ENCODE measurements at places on chromosomes 12 and 14.

GRCh38 chr12:100061814-100062213 is 77.1 kb upstream of the ANKS1B start:
- peaks cover 36% of the 10 kb centered on the region for H3K36me3 ChIP-seq
- H3K27ac ChIP-seq = no peak overlapping the region

GRCh38 chr12:57188090-57188425 is 28.5 kb upstream of the NXPH4 start:
- no peaks in the 10 kb centered on the region for H3K27me3 ChIP-seq
- H3K4me1 ChIP-seq = peaks cover 2% of the 10 kb centered on the region
- H3K36me3 ChIP-seq = peaks cover 2% of the 10 kb centered on the region
- H3K4me3 ChIP-seq = no peak overlapping the region
- H3K27ac ChIP-seq = no peak overlapping the region

GRCh38 chr14:91885113-91885712 is 17.9 kb upstream of the TC2N start:
- H3K4me3 ChIP-seq = no peak overlapping the region
- H3K27ac ChIP-seq = no peak overlapping the region
- H3K4me1 ChIP-seq = peaks cover 29% of the 10 kb centered on the region
- DNase-seq = no peak
- no peaks in the 10 kb centered on the region for H3K36me3 ChIP-seq
- H3K27me3 ChIP-seq = no peaks in the 10 kb centered on the region

DNA sequence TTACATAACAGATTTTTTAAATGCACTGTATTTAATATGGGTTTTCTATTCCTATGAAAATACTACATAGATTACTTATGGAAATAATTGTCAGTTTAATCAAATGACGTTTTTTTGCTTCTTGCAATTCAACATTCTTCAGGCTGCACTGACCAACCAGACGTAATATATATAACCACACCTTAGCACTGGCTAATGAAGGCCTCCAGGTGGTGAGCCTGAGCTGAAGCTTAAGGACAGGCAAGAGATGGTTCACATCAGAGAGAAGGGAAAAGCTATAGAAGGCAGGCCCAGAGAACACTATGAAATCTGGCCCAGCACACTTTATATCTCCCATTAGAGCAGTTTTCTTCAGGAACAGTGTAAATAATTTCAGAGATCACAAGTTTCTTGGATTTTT is 2.8 kb upstream of the MDGA2 start:
- no peak overlapping the region for H3K27ac ChIP-seq
- H3K4me3 ChIP-seq = no peak overlapping the region
- H3K36me3 ChIP-seq = no peaks in the 10 kb centered on the region
- no peaks in the 10 kb centered on the region for H3K4me1 ChIP-seq

- peak overlapping the region; percentile 72 for H3K4me3 ChIP-seq
- peak overlapping the region; percentile 88 for H3K27ac ChIP-seq
- no peaks in the 10 kb centered on the region for H3K27me3 ChIP-seq
- H3K36me3 ChIP-seq = peaks cover 28% of the 10 kb centered on the region
- H3K4me1 ChIP-seq = peaks cover 13% of the 10 kb centered on the region
- peak; percentile 72 for DNase-seq
Measured at GRCh38 chr14:52706286-52706685, 714 bp upstream of the PSMC6 start.

- peaks cover 10% of the 10 kb centered on the region for H3K4me1 ChIP-seq
- H3K27me3 ChIP-seq = peaks cover 26% of the 10 kb centered on the region
- no peak overlapping the region for H3K4me3 ChIP-seq
- H3K36me3 ChIP-seq = no peaks in the 10 kb centered on the region
- no peak overlapping the region for H3K27ac ChIP-seq
Measured at GRCh38 chr12:132206046-132206434, 61.8 kb downstream of the NOC4L start.

DNA sequence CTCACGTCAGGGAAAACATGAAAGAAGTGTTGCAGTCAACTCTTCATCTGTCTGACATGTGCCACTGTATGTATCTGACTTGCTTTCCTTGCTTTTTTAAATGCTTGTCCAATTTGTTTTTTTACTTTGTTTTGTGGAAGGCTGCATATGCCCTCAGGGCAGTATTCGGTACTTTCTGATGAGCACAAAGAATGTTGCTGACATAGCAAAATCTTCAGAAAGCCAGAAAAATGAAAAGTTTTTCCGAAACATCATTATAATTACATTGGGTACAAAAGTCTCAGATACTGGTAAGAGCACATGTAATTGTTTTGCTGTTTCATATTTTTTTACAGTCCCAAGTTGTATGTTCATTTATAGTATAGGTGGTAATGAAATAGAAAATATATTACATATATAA is 144.3 kb downstream of the NTS start:
- H3K4me3 ChIP-seq = no peak overlapping the region
- no peaks in the 10 kb centered on the region for H3K27me3 ChIP-seq
- H3K27ac ChIP-seq = no peak overlapping the region
- no peaks in the 10 kb centered on the region for H3K36me3 ChIP-seq
- no peaks in the 10 kb centered on the region for H3K4me1 ChIP-seq
- DNase-seq = no peak

GRCh38 chr14:65703521-65703920 is 291.0 kb downstream of the FUT8 start:
- no peaks in the 10 kb centered on the region for H3K36me3 ChIP-seq
- H3K4me3 ChIP-seq = no peak overlapping the region
- DNase-seq = no peak
- no peaks in the 10 kb centered on the region for H3K4me1 ChIP-seq

- H3K36me3 ChIP-seq = no peaks in the 10 kb centered on the region
- no peaks in the 10 kb centered on the region for H3K4me1 ChIP-seq
- no peak overlapping the region for H3K4me3 ChIP-seq
- no peak overlapping the region for H3K27ac ChIP-seq
Measured at GRCh38 chr14:88272390-88273269, 50.4 kb downstream of the KCNK10 start.

DNA sequence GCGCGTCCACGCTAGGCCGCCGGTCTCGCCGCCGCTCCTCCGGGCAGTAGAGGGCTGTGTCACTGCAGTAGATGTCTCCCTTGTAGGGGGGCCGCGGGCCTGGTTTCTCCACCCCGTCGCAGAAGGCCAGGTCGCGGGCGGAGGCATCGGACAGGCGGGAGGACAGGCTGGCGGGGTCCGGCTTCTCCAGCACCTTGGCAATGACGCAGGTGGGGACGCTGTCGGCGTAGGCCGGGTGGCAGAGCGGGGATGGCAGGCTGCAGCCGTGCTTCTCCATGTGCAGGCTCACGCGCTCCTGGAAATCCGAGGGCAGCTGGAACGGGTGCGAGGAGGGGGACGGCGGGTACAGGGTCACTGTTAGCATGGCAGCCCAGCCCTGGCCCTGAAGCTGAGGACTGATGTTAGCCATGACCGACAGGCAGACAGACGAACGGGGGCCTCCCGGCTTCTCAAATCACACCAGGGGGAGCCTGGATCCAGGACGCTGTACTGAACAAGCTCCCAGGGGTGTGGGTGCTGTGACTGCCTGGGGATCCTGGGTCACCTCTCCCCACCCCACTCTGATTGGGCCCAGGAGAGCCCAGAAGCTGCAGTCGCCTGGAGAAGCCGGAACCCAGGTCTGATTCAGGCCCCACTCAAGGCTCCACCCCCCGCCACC is 48.1 kb downstream of the BEGAIN start:
- no peak overlapping the region for H3K4me3 ChIP-seq
- peaks cover 4% of the 10 kb centered on the region for H3K4me1 ChIP-seq
- H3K27ac ChIP-seq = no peak overlapping the region
- H3K36me3 ChIP-seq = no peaks in the 10 kb centered on the region

DNA sequence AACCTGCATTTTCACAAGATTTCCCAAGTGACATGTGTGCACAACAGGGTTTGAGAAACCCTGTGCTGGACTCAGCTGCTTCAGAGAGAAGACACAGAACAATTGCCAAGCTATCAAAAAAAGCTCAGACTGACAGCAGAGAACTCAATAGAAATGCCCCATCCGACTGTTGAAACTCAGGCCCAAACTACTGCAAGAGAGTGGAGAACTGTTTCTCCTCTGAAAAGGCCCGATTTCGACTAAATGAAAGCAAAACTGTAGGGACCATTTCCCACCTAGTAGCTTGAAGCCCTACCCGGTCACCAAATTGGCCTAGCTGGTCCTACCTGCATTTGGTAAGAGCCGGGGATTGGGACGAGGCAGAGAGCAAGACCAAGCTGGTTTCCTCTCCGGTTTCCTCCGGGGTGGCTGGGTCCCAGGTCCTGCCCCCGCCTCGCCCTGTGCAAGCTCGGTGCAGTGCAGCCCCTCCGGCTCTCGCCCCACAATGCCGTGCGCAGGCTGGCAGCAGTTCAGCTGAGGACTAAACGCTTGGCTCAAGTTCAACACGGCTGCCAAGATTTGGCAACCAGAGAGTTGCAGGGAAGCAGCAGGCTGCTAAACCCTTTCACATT is 1180.6 kb downstream of the VRK1 start:
- H3K4me3 ChIP-seq = peak overlapping the region; percentile 76

DNA sequence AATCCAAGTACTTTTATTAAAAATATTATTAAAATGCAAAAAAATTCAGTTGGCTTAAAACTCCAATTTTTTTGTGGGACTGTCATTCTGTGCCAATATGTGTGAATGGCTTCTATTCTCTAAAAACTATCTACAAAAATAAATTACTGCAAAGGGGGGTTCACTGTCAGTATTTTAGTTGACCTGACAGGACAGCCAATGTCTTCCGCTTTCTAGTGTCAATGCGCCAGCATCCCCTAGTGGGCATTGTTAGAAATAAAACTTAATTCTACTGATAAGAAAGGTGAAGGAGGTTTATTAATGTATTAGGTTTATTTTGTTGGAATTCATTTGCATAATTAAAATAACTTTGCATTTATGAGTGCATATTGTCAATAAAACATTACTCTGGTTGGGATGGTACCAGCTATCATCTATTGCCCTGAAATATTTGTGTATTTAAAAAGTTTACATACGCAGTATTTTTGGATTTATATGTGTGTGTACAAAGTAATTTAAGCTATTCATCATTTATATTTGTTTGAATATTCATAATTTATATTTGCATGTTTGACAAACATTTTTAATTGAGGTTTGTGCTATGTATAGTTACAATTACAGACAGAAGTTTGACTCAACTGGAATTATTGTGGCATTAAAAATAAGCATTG is 527.2 kb downstream of the FLRT2 start:
- peak; percentile 28 for DNase-seq
- H3K27me3 ChIP-seq = no peaks in the 10 kb centered on the region
- H3K36me3 ChIP-seq = no peaks in the 10 kb centered on the region
- no peak overlapping the region for H3K4me3 ChIP-seq

DNA sequence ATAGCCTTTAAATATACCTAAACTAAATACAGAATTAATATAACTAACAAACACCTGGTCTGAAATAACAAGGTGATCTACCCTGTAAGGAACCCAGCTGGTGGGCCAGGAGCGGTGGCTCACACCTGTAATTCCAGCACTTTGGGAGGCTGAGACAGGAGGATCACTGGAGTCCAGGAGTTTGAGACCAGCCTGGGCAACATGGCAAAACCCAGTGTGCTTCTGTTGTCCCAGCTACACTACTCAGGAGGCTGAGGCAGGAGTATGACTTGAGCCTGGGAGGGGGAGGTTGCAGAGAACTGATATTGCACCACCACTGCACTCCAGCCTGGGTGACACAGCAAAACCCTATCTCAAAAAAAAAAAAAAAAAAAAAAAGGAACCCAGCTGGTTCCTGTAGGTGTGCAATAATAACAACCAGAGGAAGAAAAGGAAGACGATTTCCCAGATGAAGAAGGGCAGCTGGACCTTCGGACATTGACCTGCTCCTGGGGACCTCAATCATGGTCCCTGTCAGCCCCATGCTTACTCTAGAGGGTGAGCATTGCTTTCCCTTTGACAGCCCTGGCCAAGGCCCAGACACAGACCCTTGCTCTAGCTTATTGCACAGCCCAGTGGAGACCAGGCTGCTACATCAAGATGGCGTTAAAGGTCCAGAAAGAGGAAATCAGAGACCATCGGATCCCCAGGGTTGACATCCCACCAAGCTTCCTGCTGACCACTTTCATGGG is 5.4 kb downstream of the FOS start:
- no peak overlapping the region for H3K4me3 ChIP-seq
- H3K27ac ChIP-seq = no peak overlapping the region
- DNase-seq = peak; percentile 83
- peaks cover 28% of the 10 kb centered on the region for H3K4me1 ChIP-seq
- H3K27me3 ChIP-seq = no peaks in the 10 kb centered on the region
- H3K36me3 ChIP-seq = peaks cover 24% of the 10 kb centered on the region

- no peak for DNase-seq
- H3K4me3 ChIP-seq = no peak overlapping the region
- H3K27ac ChIP-seq = no peak overlapping the region
- H3K4me1 ChIP-seq = no peaks in the 10 kb centered on the region
Measured at GRCh38 chr12:3320881-3321509, 170.0 kb upstream of the PRMT8 start.

DNA sequence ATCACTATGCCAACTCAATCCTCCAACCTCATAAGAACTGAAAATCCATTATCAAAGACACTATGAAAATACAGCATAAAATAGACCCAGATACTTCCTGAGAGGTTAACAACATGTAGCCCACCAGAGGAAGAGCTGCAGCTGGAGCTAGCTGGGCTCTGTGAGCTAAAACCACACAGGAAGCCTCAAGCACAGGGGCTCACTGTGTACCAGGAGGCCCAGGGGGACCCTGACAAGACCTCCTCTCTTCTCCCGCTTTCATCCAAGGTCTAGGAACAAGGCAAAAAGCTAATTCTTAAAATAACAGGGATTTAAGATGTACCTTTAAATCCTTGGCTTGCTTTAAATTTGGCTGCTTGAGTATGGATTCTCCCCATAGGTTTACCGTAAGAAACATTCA is 53.6 kb downstream of the EIF2S3B start:
- H3K27ac ChIP-seq = no peak overlapping the region
- no peaks in the 10 kb centered on the region for H3K27me3 ChIP-seq
- no peaks in the 10 kb centered on the region for H3K4me1 ChIP-seq
- H3K36me3 ChIP-seq = no peaks in the 10 kb centered on the region
- no peak for DNase-seq

GRCh38 chr14:99790978-99791376 is 2.2 kb upstream of the EML1 start:
- H3K4me1 ChIP-seq = peaks cover 8% of the 10 kb centered on the region
- DNase-seq = no peak
- H3K36me3 ChIP-seq = no peaks in the 10 kb centered on the region
- no peak overlapping the region for H3K27ac ChIP-seq
- H3K4me3 ChIP-seq = no peak overlapping the region

- H3K36me3 ChIP-seq = no peaks in the 10 kb centered on the region
- peaks cover 7% of the 10 kb centered on the region for H3K27me3 ChIP-seq
- H3K4me1 ChIP-seq = no peaks in the 10 kb centered on the region
- H3K27ac ChIP-seq = no peak overlapping the region
- H3K4me3 ChIP-seq = no peak overlapping the region
Measured at GRCh38 chr12:79956896-79957295, 22.0 kb upstream of the PPP1R12A start.

- peaks cover 14% of the 10 kb centered on the region for H3K36me3 ChIP-seq
- H3K4me1 ChIP-seq = peaks cover 89% of the 10 kb centered on the region
- no peaks in the 10 kb centered on the region for H3K27me3 ChIP-seq
- DNase-seq = no peak
- no peak overlapping the region for H3K4me3 ChIP-seq
Measured at GRCh38 chr14:22563987-22564386, 25.0 kb downstream of the DAD1 start.

DNA sequence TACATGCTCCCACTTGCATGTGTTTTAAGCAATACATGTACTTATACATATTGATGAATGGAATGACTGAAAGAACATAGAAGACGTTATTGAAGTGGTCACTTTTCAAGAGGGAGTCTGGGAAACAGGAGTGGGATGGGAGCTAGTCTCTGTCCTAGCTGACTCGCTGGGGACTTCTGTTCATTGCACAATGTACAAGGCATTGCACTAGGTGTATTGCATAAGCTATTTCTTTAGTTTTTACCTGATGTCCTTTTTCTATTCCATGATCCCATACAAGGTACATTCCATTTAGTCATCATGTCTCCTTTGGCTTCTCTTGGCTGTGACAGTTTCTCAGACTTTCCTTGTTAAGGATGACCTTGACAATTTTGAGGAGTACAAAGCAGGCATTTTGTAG is 4.0 kb upstream of the MYO1H start:
- no peak for DNase-seq
- H3K4me3 ChIP-seq = no peak overlapping the region
- H3K27ac ChIP-seq = no peak overlapping the region
